ENCODE measurements at places on chromosomes 11 and 22.

DNA sequence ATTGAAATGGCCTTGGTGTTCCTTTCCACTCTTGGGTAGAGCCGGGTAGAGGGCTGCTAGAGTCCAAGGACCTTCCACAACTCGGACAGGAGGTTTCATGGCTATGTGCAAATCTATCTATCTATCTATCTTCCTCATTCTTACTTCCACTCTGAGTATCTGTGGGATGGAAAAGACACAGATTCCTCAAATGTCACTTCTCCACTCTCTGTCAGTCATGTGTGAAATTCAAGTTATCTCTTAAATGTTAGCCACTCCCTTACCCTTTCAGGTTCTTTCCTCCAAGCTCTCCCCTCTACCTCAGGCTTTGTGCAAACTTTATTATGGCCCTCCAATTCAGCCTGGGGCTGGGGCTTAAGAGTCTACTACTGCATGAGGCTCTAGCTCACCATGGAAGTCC is 84.3 kb downstream of the GDPD4 start:
- no peak for DNase-seq

DNA sequence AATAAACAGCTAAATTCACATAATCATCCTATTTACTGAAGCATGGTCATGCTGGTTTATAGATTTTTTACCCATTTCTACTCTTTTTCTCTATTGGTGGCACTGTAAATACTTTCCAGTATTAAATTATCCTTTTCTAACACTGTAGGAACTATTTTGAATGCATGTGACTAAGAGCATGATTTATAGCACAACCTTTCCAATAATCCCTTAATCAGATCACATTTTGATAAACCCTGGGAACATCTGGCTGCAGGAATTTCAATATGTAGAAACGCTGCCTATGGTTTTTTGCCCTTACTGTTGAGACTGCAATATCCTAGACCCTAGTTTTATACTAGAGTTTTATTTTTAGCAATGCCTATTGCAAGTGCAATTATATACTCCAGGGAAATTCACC is 10.7 kb downstream of the RAG1 start:
- no peak for DNase-seq

- DNase-seq: no peak
Measured at GRCh38 chr22:27433585-27434190, 367.9 kb downstream of the MN1 start.

DNA sequence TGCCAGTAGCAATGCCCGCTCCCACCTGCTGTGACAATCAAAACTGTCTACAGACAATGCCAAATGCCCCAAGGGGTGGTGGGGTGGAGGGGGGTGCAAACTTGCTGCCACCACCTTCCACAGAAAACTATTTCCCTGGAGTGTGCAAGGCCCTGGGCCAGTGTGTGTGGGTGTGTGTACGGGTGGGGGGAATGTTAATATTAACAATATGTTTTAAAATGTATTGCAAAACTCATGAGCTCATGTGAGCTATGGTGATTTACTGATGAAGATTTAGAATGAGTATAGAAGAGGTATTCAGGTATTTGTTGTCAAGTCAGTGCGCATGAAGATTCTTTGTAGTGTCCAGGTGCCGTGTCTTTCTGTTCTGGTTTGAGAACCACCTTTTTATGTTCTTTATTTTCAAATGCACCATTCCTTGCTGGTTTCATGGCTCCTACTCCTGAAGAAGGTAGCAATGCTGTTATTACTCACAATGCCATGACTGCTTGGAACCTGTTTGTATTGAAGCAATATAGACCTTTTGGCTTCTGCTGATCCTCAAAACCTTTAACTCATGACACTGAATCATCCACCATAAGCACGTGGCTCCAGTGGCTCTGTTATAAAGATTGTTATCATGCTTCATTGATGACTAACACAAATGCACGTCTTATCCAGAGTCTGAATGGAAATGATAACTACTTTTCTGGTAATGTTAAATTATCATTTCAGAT is 29.9 kb upstream of the AQP11 start:
- peak; percentile 37 for DNase-seq

DNA sequence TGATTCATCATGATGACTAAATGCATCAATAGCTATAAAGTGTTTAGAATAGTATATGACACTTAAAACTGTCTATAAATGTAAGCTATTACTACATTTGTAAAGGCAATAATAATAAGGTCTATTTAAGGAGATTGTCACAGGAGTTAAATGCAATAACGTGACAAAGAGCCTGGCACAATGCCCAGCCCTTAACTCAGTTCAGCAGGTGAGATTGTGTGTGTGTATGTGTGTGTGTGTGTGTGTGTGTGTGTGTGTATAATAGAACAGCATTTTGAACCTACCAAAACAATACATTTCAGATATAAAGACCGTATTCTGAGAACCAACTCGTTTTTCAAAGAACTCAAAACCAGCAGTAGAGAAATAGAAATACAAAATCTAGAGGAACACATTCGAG is 177.5 kb downstream of the MYO18B start:
- DNase-seq: no peak

GRCh38 chr11:87444993-87445392 is 407.3 kb downstream of the TMEM135 start:
- DNase-seq: no peak

DNA sequence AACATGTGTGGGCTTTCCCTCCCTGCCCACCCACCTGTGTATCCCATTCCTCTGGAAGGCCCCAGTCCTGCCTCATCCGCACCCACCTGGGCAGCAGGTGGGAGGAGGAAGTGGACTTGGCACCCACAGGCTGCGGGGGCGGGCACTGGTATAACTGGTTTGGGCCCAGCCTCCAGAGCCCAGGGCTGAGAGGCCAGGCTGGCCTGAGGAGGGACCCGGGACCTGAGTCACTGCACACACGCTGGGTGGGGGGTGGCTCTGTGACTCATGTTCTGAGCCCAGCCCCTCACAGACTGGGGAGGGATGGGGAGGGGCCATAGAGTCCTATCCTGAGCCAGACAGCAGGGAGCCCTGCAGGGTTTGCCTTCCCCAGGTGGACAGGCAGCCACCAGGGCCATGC is 16.7 kb downstream of the PHLDA2 start:
- no peak for DNase-seq

GRCh38 chr11:62755086-62755615 is 1.2 kb upstream of the ZBTB3 start:
- DNase-seq: no peak

- no peak for DNase-seq
Measured at GRCh38 chr11:35402751-35403660, 16.4 kb downstream of the SLC1A2 start.

DNA sequence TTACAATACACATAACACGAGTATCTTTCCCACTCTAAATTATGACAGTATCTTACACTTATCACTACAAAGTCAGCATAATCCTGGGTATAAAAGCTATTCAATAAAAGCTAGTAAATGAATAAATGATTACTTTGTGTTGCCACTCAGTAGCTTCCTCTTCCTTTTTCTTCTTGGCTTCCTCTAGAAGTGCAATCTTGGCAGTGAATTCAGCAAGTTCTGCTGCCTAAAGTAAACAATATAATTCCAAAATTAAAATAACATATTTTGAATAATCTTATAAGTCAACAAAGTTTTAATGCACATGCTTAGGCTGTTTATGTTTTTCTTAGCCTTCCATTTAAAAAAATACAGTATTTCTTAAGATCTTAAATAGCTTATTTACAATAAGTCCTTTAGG is 60.4 kb downstream of the RDX start:
- no peak for DNase-seq

- no peak for DNase-seq
Measured at GRCh38 chr11:78379039-78379670, 38.5 kb downstream of the GAB2 start.

- no peak for DNase-seq
Measured at GRCh38 chr22:36201630-36202319, at the start of gene APOL4. TSS of gene APOL4 (minus strand) at chr22:36201809. CDS start at chr22:36201734, 75 bp downstream.

DNA sequence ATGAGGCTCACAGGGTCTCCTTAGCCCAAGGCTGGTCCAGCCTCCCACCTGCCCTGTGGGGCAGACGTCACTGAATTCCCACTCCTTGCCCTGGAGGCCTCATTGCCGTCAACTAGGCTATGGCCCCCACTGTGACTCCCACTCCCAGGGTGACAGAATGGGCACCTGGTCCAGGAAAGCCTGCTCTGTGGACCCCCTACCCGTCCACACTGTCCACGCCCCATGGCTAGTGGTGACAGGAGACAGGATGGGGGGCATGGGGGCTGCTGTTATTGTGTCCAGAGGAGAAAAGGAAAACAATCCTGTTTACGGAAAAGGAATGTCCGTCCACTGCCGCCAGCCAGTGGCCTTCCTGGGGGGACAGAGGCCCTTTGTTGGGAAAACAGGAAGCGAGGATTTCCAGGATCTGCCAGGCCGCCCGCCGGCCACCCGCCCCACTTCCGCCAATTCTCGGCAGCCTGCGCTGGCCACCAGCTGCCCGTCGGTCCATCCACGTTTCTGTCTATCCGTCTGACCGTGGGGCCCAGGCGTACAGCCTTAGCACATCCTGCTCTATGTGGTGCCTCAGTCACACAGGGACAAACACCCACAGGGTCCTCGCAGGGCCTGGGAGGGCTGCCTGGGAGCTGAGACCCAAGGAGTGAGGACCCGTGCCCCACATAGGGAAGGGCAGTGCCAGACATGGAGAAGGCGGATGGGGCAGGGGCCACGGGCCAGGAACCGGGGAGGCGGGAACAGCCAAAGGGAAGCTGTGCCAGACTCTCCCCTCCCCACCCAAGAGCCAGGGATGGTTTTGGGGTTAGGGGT is 19.5 kb downstream of the CRELD2 start:
- no peak for DNase-seq

DNA sequence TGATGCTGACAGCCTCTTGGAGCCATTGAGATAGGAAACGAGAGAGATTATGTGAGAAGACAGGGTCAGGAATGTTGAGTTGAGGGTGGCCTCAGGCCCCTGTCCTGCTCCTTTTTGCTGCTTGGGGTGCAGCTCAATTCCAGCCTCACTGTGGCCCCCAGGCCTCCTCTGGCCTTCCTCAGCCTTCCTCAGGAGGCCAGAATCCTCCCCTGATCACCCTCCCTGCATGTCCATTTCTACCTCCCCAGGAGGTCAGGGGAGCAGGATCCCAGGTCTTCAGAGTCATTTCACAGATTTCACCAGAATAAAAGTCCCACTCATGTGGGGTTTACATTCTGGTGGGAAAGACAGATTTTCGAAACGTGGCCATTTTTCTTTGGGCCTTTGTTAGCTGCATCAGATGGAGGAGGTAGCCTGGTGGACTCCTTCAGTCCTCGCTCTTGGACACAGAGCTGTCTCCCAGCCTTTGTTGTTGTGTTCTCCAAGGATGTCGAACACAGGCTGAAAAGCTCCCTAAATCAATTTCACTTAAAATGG is 2.2 kb upstream of the KCNQ1OT1 start:
- no peak for DNase-seq

GRCh38 chr11:95074792-95075563 is 8.3 kb downstream of the SRSF8 start:
- DNase-seq: no peak

DNA sequence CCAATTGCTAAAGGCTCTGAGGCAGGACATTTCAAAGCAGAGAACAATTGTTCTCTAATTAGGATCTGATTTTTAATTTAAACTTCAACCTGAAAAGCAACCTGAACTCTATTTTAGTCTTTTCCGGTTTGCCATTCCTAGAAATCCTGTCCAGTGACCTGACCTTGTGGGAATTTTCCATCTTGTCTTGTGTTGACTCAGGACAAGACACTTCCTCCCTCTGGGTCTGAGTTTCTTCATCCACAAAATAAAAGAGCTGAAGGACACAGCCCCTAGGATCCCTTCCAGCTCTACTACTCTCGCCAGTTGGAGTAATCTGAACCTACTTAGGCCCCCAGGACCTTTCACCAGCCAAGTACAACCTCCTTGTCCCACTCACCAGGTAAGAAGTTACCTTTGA is 66.5 kb upstream of the POU2AF1 start:
- DNase-seq: no peak

DNA sequence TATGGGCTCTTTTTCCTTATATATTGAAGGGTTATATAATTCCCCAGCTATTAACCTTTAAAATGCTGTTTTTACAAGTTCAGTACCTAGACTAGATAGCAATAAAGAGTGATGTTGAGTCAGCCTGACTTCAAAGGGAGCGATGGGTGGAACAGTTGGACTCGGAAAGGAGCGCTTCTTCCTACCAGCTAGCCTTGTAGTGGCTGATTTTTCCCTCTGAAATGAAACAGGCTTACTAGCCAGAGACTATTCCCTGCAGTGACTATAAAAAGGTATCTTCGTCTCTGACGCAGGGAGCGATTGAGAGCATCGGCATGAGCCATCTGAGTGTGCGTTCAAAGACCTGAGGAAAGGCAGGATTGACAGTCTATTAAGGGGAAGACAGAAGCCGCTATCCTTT is 66.0 kb upstream of the GRAMD1B start:
- no peak for DNase-seq

- DNase-seq: no peak
Measured at GRCh38 chr22:27949421-27949820, 30.4 kb upstream of the PITPNB start.

DNA sequence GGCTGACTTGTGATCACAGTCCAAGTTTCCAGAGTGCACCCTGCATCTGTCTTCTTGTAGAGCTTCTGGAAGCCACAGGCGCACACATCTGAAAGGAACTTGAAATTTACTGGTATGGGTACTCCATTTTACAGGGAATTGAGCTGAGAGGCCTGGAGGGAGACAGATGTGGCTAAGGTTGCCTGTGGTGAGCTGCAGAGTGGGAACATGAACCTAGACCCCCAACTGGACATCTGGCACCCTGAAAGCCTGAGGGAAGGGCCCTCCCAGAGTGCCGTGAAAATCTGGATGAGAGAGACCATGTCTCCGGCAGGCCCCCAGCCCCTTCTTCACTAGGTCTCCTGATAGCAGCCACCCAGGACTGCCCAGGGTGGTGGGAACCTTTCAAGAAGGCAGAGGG is 22.6 kb upstream of the SOX10 start:
- DNase-seq: no peak

DNA sequence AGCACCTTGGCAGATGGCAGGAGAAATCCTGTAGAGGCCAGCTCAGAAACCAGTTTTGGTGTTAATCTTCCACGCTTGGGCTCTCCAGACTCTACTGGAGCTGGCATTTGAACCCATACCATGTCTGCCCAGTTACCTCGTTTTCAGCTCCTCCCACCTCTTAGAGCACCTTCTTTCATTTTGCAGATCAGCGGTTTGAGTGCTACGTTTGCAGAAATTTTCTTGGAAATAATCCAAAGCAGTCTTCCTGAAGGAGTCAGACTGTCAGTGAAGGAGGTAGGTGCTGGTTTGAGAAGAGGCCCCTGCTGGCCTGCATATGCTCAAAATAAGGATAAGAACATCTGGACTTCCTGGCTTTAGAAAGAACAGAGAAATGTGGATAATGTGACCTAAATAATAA is 13.7 kb downstream of the COA4 start:
- DNase-seq: no peak

DNA sequence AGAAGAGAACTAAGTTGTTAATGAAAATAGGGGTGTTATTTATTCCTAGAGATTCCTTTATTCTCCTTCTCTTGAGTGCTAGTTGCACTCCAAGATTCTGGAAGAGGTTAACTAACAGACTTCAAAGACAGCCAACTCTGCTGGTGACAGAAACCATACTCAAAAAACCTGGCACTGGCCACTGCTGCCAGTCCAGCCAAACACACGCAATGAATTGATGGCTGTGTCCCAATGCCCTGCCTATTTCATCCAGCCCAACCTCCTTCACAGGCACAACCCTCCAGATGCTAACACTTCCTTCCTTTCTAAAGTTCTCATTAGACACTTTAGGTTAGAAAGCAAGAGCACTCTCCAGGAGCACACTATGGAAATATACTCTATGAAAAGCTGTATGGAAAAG is 150.8 kb upstream of the C11orf58 start:
- DNase-seq: no peak

GRCh38 chr11:113481226-113481625 is 6.0 kb upstream of the DRD2 start:
- DNase-seq: no peak

Data from AG09319 (cell line).